ENCODE measurements at places on chromosomes 6 and 20. TPM values are rescaled to one million over a fixed set of nuclear protein-coding genes. Genes with fewer than 3 reads are reported as not detected.

The LHFPL5 gene
- not detected for polyA plus RNA-seq

- H3K36me3 ChIP-seq: no peaks in the 10 kb centered on the region
- no peaks in the 10 kb centered on the region for H3K27me3 ChIP-seq
- H3K27ac ChIP-seq: peak within 1 kb of the TSS; percentile 97
- H3K4me1 ChIP-seq: peaks cover 17% of the 10 kb centered on the region
- DNase-seq: peak; percentile 87
- H3K4me3 ChIP-seq: peak within 1 kb of the TSS; percentile 86
Measured at GRCh38 chr6:156776840-156777576, at the start of gene ARID1B. Gene ARID1B (plus strand): TSS chr6:156777378. CDS start chr6:156777681, 303 bp downstream.

GRCh38 chr6:167148021-167148420, 9.8 kb downstream of the GPR31 start:
- H3K4me1 ChIP-seq: no peaks in the 10 kb centered on the region
- H3K27ac ChIP-seq: no peak overlapping the region
- no peak for DNase-seq

The GTSF1L gene
- polyA plus RNA-seq: not detected

The ARHGAP40 gene
- 0.31 TPM for polyA plus RNA-seq

The TCP11 gene
- polyA plus RNA-seq: 0.25 TPM

The MAFB gene
- 8.1 TPM for polyA plus RNA-seq

The PCK1 gene
- 0.43 TPM for polyA plus RNA-seq

The NKAIN2 gene
- polyA plus RNA-seq: 0.13 TPM

The THEMIS gene
- 0.08 TPM for polyA plus RNA-seq

DNA sequence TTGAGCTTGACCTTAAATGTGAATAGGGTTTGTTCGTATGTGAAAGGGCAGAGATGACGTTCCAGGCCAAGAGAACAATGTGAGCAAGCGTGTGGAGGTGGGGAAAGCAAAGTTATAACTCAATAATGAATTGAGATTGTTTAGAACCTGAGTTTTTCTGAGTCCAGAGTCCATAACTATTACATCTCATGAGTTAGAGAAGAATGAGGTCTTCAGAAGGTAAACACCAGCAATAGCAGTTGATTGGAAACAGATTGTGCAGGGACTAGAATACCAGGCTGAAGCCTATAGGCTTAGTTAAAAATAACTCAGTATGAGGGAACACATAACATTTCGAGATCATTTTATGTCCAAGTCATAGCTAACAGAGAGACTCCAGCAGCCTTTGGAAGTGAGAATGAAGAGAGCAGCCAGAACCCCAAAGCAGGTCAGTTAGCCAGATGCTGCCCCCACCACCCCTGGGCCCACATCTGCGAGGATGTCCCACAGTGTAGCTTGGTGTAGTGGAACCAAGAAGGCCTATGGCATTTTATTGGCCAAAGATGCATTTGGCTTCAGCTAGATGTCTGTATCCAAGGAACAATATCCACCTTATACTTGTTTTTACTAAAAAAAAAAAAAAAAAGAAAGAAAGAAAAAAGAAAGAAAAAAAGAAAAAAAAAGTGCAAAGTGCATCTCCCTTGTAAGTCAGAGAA, 121.7 kb downstream of the TNFRSF21 start:
- no peak overlapping the region for H3K4me3 ChIP-seq
- DNase-seq: peak; percentile 52
- H3K27me3 ChIP-seq: no peaks in the 10 kb centered on the region

- no peaks in the 10 kb centered on the region for H3K27me3 ChIP-seq
- peak overlapping the region; percentile 4 for H3K27ac ChIP-seq
- no peak overlapping the region for H3K4me3 ChIP-seq
- no peaks in the 10 kb centered on the region for H3K36me3 ChIP-seq
Measured at GRCh38 chr6:107741191-107741680, 82.9 kb downstream of the SCML4 start.

The GLP1R gene
- 0.31 TPM for polyA plus RNA-seq

- H3K27ac ChIP-seq: peak overlapping the region; percentile 86
- no peaks in the 10 kb centered on the region for H3K27me3 ChIP-seq
- no peaks in the 10 kb centered on the region for H3K36me3 ChIP-seq
- peak overlapping the region; percentile 46 for H3K4me3 ChIP-seq
- DNase-seq: peak; percentile 65
Measured at GRCh38 chr6:26554697-26555504, 16.7 kb downstream of the HMGN4 start.

DNA sequence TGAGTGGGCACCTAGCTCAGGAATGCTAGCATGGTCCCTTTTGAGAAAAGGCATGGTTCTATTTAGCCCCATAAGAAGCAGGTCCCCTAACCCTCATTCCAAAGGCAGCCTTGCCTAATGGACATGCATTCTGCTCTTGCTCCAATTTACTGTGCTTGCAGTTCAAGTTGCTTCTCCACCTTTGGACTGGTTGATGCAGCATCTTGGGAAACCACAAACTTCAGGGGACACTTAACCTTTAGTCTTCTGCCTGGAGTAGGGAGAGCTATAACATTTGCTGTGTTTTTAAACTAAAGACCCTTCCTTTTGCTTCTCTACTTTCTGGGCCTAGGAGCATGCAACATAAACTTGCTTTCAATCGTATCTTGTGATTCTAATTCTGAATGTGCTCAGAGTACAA, 5.1 kb upstream of the PHF3 start:
- no peak for DNase-seq
- H3K4me1 ChIP-seq: peaks cover 9% of the 10 kb centered on the region
- H3K4me3 ChIP-seq: no peak overlapping the region
- H3K27ac ChIP-seq: no peak overlapping the region
- H3K36me3 ChIP-seq: no peaks in the 10 kb centered on the region
- H3K27me3 ChIP-seq: no peaks in the 10 kb centered on the region

DNA sequence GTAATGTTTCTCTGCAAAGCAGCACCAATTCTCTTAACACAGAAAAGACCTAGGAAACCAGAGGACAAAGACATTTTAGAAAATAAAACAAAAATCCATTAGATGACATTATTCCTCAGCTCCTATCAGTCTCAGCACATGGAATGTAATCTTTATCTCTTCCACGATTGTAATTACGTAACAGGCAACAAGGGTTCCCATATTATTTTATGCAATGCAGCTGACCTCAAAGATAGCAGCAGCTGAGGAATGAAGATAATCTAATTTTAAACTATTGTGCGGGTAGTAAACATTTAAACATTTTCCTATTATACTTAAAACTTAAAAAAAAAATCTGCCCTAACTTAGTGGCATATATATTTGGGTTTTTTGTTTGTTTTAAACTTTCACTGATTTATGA, 33.0 kb upstream of the PTCHD4 start:
- no peaks in the 10 kb centered on the region for H3K4me1 ChIP-seq
- no peaks in the 10 kb centered on the region for H3K36me3 ChIP-seq
- DNase-seq: no peak
- H3K27me3 ChIP-seq: no peaks in the 10 kb centered on the region
- H3K27ac ChIP-seq: no peak overlapping the region

DNA sequence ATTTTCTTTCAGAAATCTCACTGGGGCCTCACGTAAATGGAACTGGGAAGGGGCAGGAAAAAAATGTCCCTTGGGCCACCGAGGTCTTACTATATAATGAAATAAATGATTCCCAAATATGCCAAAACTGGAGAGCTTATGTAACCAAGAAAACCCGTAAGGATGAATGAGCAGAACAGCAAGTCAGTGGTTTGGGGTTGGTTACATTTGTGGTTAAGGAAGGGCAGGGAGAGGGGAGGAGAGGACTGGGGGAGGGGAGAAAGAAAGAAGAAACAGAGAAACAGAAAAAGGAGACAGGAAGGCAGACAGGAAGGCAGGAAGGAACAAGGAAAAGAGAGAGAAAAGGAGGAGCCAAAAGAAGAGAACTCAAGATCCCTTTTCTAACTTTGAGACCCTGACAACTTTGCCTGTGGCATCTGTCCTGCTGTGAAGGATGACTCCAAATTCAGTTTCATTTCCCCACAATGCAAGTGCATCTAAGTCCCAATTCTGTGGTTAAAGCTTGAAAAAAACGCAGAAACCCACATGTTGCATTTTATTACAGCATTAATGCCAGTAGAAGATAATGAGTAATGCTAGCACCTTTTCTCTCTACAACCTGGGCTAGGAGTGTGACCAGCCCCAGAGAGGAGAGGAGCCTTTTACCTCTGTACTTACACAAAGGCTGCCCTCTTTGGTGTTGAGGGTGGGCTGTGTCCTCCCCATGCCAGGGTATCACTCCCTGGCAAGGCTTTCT, 10.8 kb upstream of the ARMC2 start:
- H3K4me1 ChIP-seq: no peaks in the 10 kb centered on the region
- H3K27me3 ChIP-seq: no peaks in the 10 kb centered on the region
- H3K36me3 ChIP-seq: no peaks in the 10 kb centered on the region
- no peak overlapping the region for H3K27ac ChIP-seq
- no peak for DNase-seq

The ALDH5A1 gene
- polyA plus RNA-seq: 2.5 TPM

- DNase-seq: no peak
- H3K27me3 ChIP-seq: no peaks in the 10 kb centered on the region
- H3K36me3 ChIP-seq: peaks cover 90% of the 10 kb centered on the region
- no peak overlapping the region for H3K4me3 ChIP-seq
- H3K27ac ChIP-seq: no peak overlapping the region
- H3K4me1 ChIP-seq: no peaks in the 10 kb centered on the region
Measured at GRCh38 chr20:3192226-3193015, 12.1 kb downstream of the DDRGK1 start.

- H3K4me1 ChIP-seq: peaks cover 39% of the 10 kb centered on the region
- peak overlapping the region; percentile 80 for H3K4me3 ChIP-seq
- DNase-seq: no peak
- no peaks in the 10 kb centered on the region for H3K27me3 ChIP-seq
- H3K36me3 ChIP-seq: no peaks in the 10 kb centered on the region
- H3K27ac ChIP-seq: peak overlapping the region; percentile 89
Measured at GRCh38 chr6:89145091-89145955, 532 bp upstream of the PM20D2 start.

The ZNF311 gene
- polyA plus RNA-seq: 0.50 TPM

The IRF4 gene
- 1.1 TPM for polyA plus RNA-seq

- no peak overlapping the region for H3K27ac ChIP-seq
- H3K4me1 ChIP-seq: no peaks in the 10 kb centered on the region
- H3K27me3 ChIP-seq: no peaks in the 10 kb centered on the region
- DNase-seq: no peak
Measured at GRCh38 chr6:20104696-20105095, 107.6 kb downstream of the MBOAT1 start.

DNA sequence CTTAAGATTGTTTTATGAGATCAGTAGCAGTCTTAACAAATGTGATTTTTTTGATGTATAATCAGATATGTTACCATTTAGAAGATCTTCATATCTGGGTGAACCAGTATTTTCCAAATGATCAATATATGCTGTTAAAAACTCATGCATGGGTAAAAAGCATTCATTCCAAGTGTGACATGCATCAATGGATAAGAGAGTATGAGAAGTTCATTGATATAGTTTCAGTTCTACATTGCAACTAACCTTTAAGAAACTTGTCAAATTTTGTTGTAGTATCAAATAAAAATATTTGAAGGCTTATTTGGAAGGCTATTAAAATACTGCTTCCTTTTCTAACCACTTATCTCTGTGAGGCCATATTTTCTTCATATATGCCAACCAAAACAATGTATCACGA, 117.7 kb downstream of the FIG4 start:
- no peaks in the 10 kb centered on the region for H3K4me1 ChIP-seq
- H3K27me3 ChIP-seq: no peaks in the 10 kb centered on the region
- H3K27ac ChIP-seq: no peak overlapping the region
- H3K36me3 ChIP-seq: peaks cover 10% of the 10 kb centered on the region
- no peak for DNase-seq

- no peaks in the 10 kb centered on the region for H3K4me1 ChIP-seq
- H3K27me3 ChIP-seq: no peaks in the 10 kb centered on the region
- no peak overlapping the region for H3K4me3 ChIP-seq
- DNase-seq: peak; percentile 14
Measured at GRCh38 chr6:161882196-161882765, 608.4 kb upstream of the AGPAT4 start.

The MOCS3 gene
- 2.2 TPM for polyA plus RNA-seq

The OR2B6 gene
- polyA plus RNA-seq: not detected

- no peaks in the 10 kb centered on the region for H3K27me3 ChIP-seq
- H3K36me3 ChIP-seq: no peaks in the 10 kb centered on the region
- H3K4me3 ChIP-seq: no peak overlapping the region
- H3K4me1 ChIP-seq: no peaks in the 10 kb centered on the region
- no peak for DNase-seq
Measured at GRCh38 chr6:77773157-77773822, 120.5 kb downstream of the MEI4 start.

GRCh38 chr20:63501818-63502670, 3.2 kb upstream of the EEF1A2 start:
- H3K4me1 ChIP-seq: peaks cover 25% of the 10 kb centered on the region
- no peak for DNase-seq
- no peaks in the 10 kb centered on the region for H3K36me3 ChIP-seq
- H3K27ac ChIP-seq: no peak overlapping the region
- H3K27me3 ChIP-seq: peaks cover 64% of the 10 kb centered on the region

DNA sequence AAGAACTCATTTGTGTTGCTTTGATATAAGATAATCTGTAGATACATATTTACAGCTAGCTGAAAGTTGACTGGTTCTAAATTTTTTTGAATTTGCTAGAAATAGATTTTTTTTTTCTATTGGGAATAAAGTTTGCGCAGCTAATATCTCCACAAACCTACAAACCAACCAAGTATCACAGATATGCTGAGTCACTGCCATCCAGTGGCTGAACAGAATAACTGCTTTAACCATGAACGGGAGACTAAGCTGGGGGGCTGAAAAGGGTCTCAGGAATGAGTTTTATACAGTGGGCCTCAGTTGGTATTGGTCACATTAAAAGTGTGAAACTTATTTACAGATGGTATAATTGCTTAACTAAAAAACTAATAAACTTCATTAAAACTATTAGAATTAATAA, 326.7 kb upstream of the CNR1 start:
- DNase-seq: no peak
- no peaks in the 10 kb centered on the region for H3K27me3 ChIP-seq

The CRIP3 gene
- polyA plus RNA-seq: 1.6 TPM

GRCh38 chr6:130188207-130188899, 34.4 kb downstream of the SAMD3 start:
- DNase-seq: no peak
- no peak overlapping the region for H3K27ac ChIP-seq
- H3K27me3 ChIP-seq: no peaks in the 10 kb centered on the region
- H3K4me1 ChIP-seq: no peaks in the 10 kb centered on the region
- no peaks in the 10 kb centered on the region for H3K36me3 ChIP-seq

- no peaks in the 10 kb centered on the region for H3K36me3 ChIP-seq
- H3K4me3 ChIP-seq: no peak overlapping the region
- no peaks in the 10 kb centered on the region for H3K27me3 ChIP-seq
- DNase-seq: no peak
- H3K27ac ChIP-seq: no peak overlapping the region
Measured at GRCh38 chr6:128395596-128395995, 124.8 kb downstream of the PTPRK start.

- no peaks in the 10 kb centered on the region for H3K36me3 ChIP-seq
- H3K27me3 ChIP-seq: no peaks in the 10 kb centered on the region
- no peak for DNase-seq
- no peak overlapping the region for H3K27ac ChIP-seq
Measured at GRCh38 chr6:159114569-159114968, 54.6 kb upstream of the FNDC1 start.

- no peak for DNase-seq
- H3K36me3 ChIP-seq: no peaks in the 10 kb centered on the region
- H3K4me1 ChIP-seq: no peaks in the 10 kb centered on the region
- H3K4me3 ChIP-seq: no peak overlapping the region
- H3K27ac ChIP-seq: no peak overlapping the region
- peaks cover 21% of the 10 kb centered on the region for H3K27me3 ChIP-seq
Measured at GRCh38 chr20:46164254-46164653, 46.1 kb downstream of the CD40 start.
